A549 treated with GW870086 at 1 μM for 4 hours (cell line): ENCODE measurements at places on chromosomes 4 and X. TPM values are rescaled to one million over a fixed set of nuclear protein-coding genes. Genes with fewer than 3 reads are reported as not detected.

Gene PNMA6F
- total RNA-seq = not detected in 5 replicates

Gene RAB33A
- 0.15 to 0.30 TPM (median 0.20 TPM) in 5 replicates for total RNA-seq

Gene PAK3
- total RNA-seq = 0.14 TPM in 1 of 5 replicates, not detected in the others

Gene BMP3
- total RNA-seq = not detected in 5 replicates
